ENCODE measurements at places on chromosomes 5 and 9.

DNA sequence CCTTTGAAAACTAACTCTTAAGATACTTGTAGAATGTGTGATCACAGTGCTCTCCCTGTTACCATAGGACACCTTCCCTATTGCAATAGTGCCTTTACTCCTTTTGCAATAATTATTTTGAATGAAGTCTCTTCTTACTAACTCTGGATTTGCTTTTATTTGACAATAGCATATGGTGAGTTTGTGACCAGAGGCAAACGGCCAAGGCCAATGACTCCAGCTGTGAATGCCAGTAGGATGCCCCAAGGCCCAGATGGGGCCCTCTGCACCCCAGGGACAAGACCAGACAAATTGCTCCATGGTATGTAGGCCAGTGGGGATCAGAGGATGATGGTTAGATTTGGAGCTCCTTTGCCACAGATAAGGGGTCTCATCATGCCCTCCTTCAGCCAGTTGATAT, 116.9 kb downstream of the NPR3 start:
- DNase-seq, result no peak

DNA sequence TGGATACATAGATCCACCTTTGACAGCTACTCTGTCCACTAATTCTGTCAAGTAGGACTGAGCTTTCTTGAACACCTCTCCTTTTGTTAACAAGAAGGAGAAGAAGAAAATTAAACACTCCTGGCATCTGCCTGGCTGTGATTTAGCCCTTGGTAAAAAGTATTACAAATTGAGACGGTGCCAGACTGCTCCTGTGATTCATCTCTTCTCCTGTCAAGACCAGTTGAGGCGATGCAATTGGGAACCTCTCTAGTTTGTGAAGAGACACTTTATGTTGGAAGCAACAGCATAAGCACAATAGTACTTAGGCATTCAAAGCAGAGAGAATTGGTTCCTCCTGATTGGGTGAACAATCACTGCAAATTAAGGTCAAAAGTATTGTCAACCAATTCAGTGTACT, 72.7 kb downstream of the GHR start:
- DNase-seq, result no peak

DNA sequence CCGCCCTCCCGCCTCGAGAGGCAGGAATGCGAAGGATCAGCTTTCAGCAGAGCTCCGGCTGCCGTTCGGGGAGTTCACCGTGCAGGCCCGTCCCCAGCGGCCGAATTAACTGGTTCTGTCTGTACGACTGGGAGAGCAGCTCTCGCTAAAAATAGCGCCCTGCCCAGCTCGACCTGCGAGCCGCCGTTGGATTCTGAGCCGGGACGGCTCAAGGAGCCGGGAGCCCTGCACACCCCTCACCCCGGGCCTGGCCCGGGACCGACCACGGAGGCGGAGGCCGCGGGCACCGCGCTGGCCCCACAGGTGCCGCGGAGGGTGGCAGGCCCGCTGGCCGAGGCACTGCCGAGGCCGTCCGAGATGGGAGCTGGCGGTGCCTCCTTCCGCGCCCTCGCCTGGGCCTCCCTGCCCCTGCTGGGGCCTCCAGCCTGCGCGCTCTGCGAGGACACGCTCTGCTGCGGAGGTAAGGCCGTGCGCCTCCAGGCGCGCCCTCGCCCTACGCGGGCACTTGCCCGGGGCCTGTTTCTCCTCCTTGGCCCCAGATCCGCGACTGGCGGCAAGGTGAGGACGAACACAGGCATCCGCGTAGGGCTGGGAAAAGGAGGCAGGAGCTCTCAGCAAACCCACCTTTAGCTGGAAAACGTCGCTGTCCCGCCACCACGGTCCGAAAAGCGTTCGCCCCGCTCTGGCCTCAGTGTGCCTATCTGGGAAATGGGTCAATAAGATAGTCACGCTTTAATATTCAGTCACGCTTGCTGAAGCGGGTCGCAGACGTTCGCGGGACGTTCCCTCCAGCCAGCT, 53.1 kb upstream of the DAB2IP start:
- peak; percentile 29 for DNase-seq

- DNase-seq, result no peak
These were observed 514 bp downstream of the FOXB2 start for GRCh38 chr9:77019926-77020412.

GRCh38 chr9:36967997-36968396, 66.1 kb downstream of the PAX5 start:
- DNase-seq, result no peak

DNA sequence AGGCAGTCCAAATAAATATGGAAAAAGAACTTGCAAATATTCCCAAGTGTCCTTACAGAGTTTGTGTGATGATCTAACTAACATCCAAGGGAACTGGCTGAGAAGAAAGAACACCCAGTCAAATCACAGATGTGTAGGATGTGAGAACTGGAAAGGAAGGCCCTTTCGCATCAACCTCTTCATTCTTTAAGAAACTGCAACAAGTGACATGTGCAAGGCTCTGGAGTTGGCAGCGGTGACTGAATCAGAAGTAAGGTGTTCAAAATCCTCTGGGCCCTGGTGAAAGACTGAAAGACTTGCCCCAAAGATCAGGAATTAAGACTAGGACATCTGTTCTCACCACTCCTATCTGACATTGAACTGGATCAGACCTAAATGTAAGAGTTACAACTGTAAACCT, 88.7 kb downstream of the RAPGEF1 start:
- no peak for DNase-seq

GRCh38 chr5:108726446-108727235, 21.1 kb upstream of the FER start:
- no peak for DNase-seq

DNA sequence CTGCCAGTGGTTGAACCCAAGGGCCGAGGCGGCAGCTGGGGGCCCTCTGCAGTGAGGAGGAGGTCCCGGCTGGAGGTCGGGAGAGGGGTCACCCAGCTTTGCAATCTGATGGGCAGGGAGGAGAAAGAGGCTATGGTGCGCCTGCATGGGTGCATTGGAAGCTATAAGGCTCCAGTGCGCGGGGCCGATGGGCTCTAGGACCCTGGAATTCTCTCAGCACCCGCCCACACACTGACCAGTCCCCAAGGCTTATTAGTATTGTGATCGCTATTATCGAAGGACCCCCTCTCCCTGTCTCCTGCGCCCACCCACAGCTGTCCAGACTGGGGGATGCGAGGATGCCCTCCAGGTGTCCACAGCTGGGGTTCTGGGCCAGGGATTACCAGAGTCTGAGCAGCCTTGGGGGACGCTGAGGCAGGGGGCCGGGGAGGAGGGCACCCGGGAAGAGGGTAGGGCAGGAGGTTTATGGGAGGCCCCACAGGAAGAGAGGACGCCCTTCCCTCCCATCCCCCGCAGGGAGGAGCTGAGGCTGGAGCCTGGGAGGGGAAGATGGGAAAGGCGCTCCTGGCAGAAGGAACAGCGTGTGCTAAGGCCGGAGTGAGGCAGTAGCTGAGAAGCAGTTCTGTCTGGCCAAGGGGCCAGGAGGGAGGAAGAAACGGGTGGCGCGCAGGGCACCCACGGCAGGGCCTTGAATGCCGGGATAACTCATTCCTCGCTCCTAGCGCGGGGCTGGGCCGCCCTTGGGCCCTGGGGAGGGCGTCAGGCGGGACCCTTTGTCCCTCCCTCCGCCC, 24.2 kb downstream of the C9orf50 start:
- DNase-seq, result no peak

DNA sequence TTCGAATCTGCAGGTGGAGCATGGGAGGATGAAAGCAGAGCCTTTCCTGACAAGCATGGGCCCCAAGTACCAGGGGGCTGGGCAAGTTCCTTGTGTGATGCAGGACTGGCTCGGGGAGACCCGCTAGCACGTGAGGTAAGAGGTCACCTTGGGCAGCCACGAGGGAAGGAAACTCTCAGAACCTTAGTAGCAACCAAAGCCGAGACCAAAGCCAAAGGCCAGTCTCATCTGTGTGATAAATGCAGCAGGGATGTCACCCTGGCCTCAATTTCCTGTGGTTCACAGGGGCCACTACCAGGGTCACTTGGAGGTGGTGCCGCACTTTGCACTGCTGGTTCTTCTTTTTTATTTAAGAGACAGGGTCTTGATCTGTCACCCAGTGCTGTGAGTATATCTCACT, 39.5 kb downstream of the PRRT1B start:
- no peak for DNase-seq

DNA sequence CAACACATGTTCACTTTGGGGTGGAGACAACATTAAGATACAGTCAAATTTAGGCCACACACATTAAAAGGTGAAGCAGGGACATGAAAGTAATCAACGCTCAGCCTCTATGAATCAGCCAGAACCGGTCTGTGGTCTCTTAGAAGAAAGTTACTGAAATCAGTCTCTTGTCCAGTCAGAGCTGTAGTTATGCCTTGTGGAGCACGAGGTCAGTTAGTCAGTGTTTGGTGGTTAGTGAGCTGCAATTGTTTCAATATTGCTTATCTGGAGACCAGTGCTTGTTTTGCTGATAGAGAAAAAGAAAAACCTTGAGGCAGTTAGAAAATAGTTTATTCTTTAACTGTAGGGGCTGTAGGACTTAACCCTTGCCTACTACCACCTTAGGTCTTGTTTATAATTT, 157.8 kb upstream of the RASEF start:
- no peak for DNase-seq

GRCh38 chr5:143436871-143437270, 33.4 kb upstream of the NR3C1 start:
- DNase-seq, result no peak

DNA sequence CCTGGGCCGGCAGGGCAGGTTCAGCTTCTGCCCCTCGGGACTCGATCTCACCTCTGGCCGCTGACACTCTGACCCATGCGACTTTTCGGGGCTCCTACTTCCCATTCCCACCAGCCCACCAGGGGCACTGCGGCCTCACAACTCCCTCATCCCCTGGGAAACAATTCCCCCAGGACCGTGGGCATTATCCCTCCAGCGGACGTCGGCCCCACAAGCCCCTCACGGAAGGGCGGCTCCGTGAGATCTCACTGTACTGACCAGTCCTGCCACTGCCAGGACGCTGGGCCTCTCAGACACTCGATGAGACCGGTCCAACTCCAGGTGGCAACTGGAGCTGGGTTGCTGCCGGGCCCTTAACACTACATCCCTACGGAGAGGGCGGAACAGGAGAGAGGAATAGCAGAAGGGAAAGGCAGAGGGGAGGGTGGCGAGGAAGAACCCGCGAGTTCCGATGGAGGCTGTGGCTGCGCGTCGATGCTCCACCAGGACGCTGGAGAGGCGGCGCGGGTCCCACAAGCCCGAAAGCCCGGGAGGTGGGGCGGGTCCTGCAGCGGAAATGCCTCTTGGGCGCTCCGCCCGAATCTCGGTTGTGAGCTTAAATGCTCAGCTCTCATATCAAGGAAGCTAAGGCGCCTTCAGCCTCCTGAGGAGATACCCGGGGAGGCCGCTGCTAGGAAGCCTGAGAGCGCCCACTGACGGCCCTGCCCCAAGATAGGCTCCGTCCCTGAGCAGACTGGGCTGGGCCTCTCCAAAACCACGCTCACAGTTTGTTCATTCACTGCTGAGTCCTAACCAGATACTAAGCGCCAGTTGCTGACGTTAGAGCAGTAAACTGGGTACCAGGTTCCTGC, 36.3 kb downstream of the VCP start:
- no peak for DNase-seq

- DNase-seq, result no peak
These were observed 226.7 kb downstream of the AGTPBP1 start for GRCh38 chr9:85515021-85515420.

DNA sequence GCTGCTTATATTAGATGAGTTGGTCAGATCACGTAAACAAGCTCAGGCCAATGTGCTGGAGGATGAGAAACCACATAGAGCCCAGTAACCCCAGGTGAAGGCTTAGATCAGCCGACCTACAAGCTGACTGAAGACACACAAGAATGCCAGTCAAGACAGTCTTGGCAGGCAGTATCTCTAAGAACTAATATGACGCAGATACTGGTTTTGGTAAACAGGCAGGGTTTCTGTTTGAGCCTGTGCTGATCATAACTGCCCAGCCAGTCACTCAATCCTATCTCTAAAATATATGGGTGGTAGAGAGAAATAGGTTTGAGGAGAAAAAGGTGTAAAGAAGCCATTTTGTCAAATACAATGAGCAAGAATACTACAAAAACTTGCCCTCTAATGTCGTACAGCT, 7.8 kb upstream of the RIGI start:
- no peak for DNase-seq

- no peak for DNase-seq
These were observed 766.4 kb downstream of the PRELID2 start for GRCh38 chr5:145068721-145069120.

DNA sequence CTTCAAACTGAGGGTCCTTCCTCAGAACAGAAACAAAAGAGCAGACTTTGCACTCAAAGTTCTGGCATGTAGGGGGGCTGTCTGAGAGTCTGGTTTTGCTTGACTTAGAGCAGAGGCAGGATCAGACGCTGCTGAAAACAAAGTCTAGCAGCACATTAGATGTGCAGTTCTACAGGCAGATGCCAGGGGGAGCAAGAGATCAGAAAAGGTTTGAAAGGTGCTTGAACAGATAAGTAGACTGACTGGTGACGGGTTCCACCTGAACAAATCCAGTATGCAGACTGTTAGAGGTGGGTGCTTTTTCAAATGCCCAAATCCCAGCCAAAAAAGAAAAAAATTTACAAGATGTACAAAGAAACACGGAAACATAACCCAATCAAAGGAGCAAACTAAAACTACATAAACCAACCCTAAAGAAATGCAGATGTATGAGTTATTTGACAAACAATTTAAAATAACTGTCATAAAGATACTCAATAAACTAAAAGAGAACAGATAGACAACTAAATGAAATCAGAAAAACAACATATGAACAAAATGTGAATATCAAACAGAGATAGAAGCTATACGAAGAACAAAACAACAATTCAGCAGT, 194.7 kb upstream of the FREM1 start:
- peak; percentile 42 for DNase-seq

- no peak for DNase-seq
These were observed 71.5 kb downstream of the NIPBL start for GRCh38 chr5:36948041-36948440.

DNA sequence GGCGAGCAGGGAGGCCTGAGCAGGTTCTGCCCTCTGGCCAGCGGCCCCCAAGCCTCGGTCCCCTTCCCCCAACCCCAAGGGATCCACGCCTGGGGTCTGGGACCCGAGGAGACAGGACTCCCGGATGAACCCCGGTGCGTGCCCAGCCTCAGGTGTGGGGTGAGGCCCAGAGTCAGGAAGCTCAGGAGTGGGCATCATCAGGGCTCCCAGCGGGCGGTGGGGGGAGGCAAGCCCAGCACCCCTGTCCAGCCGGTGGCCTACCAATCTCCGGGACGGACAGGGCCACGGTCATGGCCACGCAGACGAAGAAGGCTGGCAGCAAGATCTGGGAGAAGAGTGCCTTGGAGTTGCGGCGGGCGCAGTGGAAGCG, 14.5 kb downstream of the ABCA2 start:
- DNase-seq, result no peak

DNA sequence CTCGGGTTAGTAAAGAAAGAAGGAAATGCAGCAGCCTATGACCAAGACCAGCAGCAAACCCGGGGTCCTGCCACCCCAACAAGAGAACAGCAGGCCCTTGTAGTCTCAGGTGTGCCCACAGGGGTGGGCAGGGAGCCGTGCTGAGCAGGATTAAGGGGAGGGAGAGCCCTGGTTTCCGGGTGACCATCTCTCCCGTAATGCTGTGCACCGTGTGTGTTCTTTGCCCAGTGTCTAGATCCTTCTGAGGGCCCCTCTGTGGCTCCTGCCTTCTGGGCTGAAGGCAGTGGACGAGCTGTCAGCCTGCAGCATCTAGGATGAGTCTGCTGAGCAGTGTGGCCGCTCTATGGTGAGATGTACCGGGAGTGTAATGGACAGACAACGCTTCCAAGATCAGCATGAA, 12.7 kb upstream of the PLEKHG4B start:
- no peak for DNase-seq

GRCh38 chr5:109656829-109657228, 32.9 kb upstream of the MAN2A1 start:
- DNase-seq, result no peak
